ENCODE measurements at places on chromosomes 4 and X.

DNA sequence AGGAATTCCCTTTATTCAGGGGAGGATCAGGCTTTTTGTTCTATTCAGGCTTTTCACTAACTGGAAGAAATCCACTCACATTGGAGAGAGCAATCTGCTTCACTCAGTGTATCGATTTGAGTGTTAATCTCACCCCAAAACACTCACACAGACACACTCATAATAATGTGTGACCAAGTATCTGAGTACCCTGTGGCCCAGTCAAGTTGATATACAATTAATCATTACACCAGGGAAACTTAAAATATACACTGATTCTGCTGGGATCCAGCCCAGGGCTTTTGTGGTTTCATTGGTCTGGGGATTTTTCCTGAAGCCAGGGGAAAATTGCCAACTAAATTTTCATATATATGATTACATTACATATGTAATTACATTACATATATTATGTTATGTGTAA lies 44.0 kb upstream of the GATB start:
- no peak for DNase-seq

DNA sequence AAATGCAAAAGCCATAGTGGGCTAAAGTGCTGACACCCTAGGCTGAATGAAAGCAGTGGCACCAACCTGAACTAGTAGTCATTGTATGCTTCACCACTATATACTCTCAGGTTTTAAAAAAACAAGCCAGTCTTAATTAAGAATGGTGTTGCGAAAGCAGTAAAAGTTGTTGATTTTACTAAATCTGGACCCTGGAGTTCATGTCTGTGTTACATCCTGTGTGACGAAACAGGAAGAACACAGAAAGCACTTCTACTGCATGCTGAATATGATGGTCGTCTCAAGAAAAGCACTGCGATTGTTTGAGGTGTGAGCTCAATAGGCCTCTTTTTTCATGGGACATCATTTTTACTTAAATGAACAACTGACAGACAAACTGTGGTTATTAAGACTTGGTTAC lies 24.2 kb upstream of the GDPD2 start:
- no peak for DNase-seq

GRCh38 chr4:71141125-71141524 lies 147.7 kb downstream of the DCK start:
- no peak for DNase-seq

DNA sequence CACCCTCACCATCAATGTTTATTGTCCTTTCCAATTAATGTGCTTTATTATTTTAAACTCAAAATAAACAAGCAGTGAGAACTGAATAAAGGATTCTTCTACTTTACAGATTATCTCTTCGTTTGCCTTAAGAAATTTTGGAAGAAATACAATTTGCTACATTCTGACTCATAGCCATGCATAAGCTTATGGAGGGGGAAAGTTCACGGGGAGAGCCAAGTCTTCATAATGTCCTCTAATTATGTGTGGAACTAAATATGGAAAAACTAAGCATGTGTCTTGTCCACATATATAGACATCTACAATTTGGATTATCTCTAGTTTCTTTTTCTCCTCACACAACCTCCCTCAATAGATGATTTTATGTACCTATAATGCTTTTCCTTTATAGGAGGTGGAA lies 17.5 kb downstream of the CXCL13 start:
- no peak for DNase-seq

GRCh38 chr4:189600718-189601435 lies 339.8 kb upstream of the FRG1 start:
- DNase-seq = no peak

DNA sequence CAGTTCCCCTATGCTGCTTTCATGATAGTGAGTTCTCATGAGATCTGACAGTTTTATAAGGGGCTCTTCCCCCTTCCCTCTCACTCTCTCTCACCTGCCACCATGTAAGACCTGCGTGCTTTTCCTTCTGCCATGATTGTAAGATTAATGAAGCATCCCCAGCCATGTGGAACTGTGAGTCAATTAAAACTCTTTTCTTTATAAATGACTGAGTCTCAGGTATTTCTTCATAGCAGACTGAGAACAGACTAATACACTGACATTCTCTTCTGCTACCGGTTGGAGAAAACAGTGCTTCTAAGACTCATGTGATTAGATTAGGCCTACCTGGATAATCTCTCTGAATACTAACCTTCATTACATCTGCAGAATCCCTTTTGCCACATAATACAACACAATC lies 45.4 kb upstream of the TRPC5OS start:
- no peak for DNase-seq

GRCh38 chrX:133533249-133533648 lies 118.0 kb upstream of the GPC4 start:
- no peak for DNase-seq

GRCh38 chr4:92307181-92307580 lies 3.4 kb downstream of the GRID2 start:
- no peak for DNase-seq

DNA sequence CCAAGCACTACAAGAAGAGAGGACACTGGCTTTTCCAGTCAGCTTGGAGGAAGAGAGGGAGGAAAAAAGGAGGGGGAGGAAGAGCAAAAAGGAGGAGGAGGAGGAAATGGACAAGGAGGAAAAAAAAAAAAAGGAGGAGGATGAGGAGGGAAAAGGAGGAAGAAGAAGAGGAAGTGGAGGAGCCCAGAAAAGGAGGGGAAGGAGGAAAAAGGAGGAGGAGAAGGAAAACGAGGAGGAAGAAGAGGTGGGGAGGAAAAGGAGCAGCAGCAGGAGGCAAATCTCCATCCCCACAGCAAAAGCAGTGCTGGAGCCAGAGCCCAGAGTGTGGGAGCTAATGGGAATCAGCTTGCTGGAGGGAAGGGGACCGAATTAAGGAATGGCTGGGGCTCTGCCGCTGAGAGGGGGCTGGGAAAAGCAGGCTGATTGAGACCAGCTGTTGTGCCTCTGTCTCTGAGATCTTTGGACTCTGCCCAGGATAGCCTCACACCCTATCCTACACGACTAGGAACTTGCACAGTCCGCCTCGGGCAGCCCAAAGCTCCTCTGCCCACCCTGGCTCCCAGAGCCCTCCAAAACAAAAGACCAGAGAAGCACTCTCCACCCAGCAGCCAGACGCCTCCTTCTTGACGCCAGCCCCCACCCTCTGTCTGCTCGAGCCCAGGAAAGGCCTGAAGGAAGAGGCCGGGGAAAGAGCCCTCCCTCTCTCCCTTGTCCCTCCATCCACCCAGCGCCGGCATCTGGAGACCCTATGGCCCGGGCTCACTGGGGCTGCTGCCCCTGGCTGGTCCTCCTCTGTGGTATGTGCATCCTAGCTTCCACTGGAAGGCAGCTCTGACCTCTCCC lies at the start of gene XPNPEP2:
TSS of gene XPNPEP2 (plus strand) at position 514 of the 843 bp plus-strand sequence. CDS start at position 749, 235 bp downstream.
- DNase-seq = no peak

DNA sequence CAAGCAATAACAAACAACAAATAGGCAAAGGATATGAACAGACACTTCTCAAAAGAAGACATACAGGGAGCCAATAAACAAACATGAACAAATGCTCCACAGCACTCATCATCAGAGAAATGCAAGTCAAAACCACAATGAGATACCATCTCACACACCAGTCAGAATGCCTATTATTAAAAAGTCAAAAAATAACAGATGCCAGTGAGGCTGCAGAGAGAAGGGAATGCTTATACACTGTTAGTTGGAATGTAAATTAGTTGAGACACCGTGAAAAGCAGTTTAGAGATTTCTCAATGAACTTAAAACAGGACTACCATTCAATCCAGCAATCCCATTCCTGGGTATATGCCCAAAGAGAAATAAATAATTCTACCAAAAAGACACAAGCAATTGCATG lies 129.8 kb upstream of the MAGEB2 start:
- DNase-seq = no peak
